ENCODE measurements at places on chromosomes 2 and 18.
A peak's percentile ranks its signal among the peaks of the same experiment; 100 is the strongest.

GRCh38 chr2:10165861-10166675, 43.5 kb downstream of the RRM2 start:
- DNase-seq: no peak

DNA sequence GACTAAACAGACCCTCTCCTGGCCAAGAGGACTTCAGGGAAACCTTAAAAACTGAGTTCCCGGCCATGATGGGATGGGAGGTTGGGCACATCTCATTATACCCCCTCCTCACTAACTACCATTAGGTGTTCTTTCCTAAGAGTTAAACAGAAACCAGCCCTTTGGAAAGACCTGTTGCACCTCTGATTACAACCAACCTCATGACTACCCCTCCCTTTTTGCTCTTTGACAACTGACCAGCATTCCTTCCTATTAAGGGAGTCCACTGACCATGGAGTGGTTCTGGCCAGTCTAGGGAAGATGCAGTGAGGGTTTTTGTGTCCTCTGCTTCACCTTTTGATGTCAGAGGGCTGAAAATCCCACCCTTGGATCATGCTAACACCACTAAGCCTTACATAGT, 44.5 kb upstream of the FRZB start:
- DNase-seq: no peak

- no peak for DNase-seq
Observed at GRCh38 chr2:20213651-20214565, 11.0 kb downstream of the SDC1 start.

GRCh38 chr2:168426861-168427260, 29.2 kb upstream of the CERS6 start:
- peak; percentile 41 for DNase-seq

GRCh38 chr2:157685572-157685971, 56.9 kb upstream of the ACVR1C start:
- DNase-seq: no peak

- no peak for DNase-seq
Observed at GRCh38 chr2:38149531-38149930, 73.6 kb upstream of the CYP1B1 start.

DNA sequence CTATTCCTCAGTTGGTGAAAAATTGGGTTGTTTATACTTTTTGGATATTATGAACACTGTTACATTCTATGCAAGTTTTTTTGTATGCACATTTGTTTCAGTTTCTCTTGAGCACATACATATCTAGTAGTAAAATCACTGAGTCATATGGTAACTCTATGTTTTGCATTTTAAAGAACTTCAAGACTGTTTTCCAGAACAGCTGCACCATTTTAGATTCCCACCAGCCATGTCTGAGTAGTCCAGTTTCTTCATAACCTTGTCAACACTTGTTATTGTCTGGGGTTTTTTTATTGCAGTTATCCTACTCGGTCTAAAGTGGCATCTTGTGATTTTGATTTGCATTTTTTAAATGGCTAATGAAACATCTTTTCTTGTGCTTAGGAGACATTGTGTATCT, 100.3 kb upstream of the OTOS start:
- DNase-seq: no peak

- no peak for DNase-seq
Observed at GRCh38 chr2:167508709-167509108, 620.4 kb downstream of the XIRP2 start.

DNA sequence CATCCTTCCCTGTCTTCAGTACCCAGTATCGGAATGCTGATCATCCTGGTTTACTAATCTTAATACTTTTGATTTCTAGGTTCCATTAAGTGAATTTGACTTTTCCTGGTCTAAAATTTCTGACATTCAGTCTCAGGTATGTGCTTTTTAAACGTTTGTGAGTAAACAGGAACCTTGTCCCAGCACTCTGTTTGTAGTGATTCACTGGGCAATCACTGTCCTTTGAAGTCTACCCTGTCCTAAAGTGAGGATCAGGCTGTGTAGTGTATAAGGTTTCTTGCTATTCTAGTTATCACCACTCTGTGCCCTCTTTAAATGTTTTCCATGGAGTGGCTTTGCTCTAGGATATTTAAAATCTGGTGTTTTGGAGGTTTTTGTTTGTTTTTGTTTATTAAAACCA, 14.4 kb downstream of the DDX18 start:
- no peak for DNase-seq

DNA sequence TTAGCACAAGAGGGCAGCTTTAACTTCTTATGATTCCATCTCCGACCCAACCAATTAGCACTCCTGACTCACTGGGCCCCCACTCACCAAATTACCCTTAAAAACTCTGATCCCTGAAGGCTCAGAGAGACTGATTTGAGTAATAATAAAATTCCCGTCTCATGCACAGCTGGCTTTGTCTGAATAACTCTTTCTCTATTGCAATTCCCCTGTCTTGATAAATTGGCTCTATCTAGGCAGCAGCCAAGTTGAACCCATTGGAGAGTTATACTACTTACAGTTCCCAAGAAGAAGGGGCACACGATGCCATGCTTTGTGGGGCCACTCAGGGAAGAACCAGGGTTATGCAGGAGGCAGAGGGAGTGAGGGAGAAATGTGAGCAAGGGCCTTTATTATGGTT, 632.8 kb downstream of the TSN start:
- no peak for DNase-seq

GRCh38 chr2:120881981-120882788, 146.5 kb downstream of the GLI2 start:
- no peak for DNase-seq

DNA sequence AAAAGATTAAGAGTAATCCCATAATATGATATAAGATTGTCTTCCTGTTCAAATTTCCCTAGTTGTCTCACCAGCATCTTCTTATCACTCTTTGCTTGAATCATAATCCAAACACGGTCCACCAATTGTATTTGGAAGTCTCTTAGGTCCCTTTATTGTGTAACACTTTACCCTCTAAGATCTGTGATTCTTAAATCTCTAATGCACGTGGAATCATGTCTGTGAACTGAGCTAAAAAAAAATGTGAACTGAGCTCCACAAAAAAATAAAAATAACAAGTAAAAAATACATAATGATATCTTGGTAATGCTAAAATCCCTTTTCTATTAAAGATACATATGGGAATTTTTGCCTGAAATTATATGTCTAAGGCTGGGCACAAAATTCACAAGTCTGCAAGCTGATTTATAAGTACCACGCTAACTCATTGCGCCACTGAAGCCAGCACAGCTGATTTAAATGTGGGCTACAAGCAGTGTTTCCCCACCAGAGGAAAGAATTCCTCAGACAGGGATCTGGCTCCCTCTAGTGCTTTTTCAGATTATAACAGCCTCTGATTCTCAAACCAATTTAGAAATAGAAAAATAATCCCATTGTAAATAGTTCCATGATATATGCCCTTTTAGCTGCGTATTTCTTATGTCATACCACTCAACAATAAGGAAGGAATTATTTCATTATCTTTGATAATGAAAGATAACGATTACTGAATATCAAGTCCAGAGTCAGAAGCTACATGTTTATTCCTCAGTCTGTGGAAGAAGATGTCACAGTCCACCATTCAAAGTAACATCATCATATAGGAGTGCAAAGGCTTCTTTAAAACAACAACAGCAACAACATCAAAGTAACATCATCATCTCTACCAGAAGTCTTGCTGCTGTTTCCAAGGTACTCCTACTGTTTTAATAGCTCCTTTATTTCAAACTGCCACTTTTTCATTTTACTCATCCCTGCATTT, 22.9 kb downstream of the RBM43 start:
- DNase-seq: peak; percentile 21

GRCh38 chr2:42049221-42050009, 1.6 kb downstream of the PKDCC start:
- no peak for DNase-seq

DNA sequence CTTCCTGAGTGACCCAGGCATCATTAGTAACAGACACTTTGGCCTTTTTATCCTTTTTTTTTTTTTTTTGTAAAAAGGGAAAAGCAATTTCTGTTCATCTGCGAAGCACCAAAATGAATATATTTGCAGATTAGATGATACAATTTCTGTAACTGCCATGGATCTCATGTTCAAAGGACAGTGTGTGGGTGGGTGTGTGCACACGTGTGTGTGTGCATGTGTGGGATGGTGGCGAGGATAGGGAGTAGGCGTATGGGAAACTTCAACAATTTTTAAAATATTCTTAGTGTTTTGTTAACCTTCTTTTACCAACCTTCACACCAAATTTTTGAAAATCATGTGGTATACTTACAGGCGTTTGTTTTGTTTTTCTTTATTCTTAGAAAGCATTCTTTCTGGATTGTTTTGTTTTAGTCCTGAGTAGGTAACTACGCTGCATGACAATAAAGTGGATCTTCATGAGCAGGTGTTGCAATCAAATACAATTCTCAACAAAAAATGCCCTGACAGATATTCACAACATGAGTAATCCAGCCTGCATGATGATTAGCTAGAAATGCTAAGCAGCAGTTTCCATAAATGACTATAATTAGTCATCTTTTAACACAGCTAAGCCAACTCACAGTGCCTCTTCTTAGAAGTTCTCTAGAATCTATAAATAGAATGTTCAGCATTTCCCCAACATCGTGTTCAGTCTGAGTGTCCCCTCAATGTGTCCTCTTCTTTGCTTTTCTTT, 53.5 kb upstream of the RMDN2 start:
- no peak for DNase-seq

- no peak for DNase-seq
Observed at GRCh38 chr2:203586696-203587095, 51.6 kb upstream of the RAPH1 start.

GRCh38 chr2:70902067-70902442, 33.6 kb upstream of the ATP6V1B1 start:
- DNase-seq: no peak

GRCh38 chr2:167451496-167452289, 563.4 kb downstream of the XIRP2 start:
- DNase-seq: no peak

GRCh38 chr2:222465746-222466145, 41.4 kb downstream of the SGPP2 start:
- no peak for DNase-seq
